ENCODE measurements at places on chromosomes 13 and 19.

DNA sequence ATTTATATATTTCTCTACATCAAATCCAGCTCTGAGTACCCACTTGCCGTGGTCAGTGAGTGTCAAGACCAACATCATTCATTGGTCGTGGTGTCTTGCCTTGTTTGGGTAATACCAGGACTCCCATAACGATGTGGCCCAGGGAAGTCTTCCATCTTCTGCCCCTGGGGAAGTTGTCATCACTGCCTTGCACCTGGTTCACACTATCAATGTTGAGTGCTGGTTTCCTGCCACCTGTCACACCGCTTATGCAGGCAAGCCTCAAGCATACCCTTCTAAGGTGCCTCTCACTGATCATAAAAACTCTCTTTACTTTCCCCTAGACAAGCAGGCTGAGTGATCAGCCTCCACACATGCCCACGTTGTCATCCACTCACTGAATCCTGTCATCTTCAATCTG, 382.4 kb downstream of the KCTD12 start:
- DNase-seq, result no peak

- DNase-seq, result no peak
Measured at GRCh38 chr19:30068528-30069395, 126.7 kb downstream of the URI1 start.

DNA sequence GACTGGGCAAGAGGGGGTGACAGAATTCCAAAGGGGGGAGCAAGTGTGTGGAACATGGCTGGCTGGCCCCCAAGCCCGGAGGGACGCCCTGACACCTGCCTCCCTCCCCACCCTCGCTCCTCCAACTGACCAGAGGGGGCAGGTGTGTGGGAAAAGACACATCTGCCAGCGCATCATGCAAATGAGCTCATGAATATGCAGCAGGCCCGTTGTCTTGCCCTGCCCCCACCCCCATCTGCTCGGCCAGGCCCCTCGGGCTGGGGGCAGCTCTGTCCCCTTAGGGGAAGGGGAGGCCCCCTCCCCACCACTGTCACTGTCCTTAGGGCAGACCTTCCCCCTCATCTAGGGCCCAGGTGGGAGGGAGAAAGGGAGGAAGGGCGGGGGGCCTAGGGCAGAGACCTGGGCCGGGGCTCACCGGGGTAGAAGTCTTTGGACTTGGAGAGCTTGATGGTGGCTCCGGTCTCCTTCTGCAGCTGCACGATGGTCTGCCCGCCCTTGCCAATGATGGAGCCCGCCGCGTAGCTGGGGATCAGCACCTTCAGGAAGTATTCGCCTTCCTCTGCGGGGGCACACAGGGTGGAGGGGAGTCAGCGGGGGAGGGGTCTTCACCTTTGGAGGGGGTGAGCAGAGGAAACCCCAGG, 12.9 kb downstream of the NOVA2 start:
- no peak for DNase-seq

- no peak for DNase-seq
Measured at GRCh38 chr19:30854661-30855060, 482.5 kb downstream of the ZNF536 start.

- DNase-seq, result no peak
Measured at GRCh38 chr19:41307954-41308449, 2.0 kb upstream of the CCDC97 start.

DNA sequence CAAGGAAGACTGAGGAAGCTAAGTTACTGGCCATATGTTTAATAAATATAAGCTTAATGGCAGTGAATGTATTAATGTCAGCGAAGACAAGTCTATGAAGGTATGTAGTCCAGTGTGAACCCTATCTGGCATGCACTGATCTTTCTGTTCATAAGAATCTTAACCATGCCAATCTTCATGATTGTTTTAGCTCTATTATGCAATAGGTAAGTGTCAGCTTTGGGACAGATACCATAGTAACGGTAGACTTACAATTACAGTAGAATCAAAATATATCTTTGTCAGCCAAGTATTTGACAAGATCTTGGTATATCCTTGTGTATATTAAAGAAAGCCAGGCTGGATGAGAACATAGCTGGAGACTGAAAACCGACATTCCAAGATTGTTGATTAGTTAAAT, 428.5 kb downstream of the SPRY2 start:
- no peak for DNase-seq

GRCh38 chr13:34459856-34460255, 482.2 kb upstream of the NBEA start:
- DNase-seq, result no peak

GRCh38 chr19:49848938-49849337, 2.0 kb upstream of the PTOV1 start:
- no peak for DNase-seq

- no peak for DNase-seq
Measured at GRCh38 chr13:25292301-25292700, 5.0 kb upstream of the MTMR6 start.
